ENCODE measurements at places on chromosomes 12 and 14.

- no peak for DNase-seq
Observed at GRCh38 chr12:115000038-115000437, 316.1 kb upstream of the TBX3 start.

GRCh38 chr14:56490379-56490778 is 89.2 kb upstream of the TMEM260 start:
- DNase-seq, result no peak

- no peak for DNase-seq
Observed at GRCh38 chr14:88210426-88210825, 112.6 kb downstream of the KCNK10 start.

DNA sequence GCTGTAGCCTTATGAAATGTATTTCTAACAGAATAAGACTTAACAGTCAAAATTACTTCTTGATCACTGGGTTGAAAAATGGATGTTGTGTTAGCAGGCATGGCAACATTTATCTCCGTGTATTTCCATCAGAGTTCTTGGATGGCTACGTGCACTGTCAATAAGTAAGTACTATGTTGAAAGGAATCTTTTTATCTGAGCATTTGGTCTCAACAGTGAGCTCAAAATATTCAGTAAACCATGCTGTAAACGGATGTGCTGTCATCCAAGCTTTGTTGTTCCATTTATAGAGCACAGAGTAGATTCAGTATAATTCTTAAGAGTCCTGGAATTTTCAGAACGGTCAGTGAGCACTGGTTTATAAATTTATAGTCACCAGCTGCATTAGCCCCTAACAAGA is 15.5 kb downstream of the SCAF11 start:
- no peak for DNase-seq

GRCh38 chr14:96119947-96120346 is 80.8 kb downstream of the C14orf132 start:
- no peak for DNase-seq

- DNase-seq, result no peak
Observed at GRCh38 chr12:2265461-2266167, 212.8 kb downstream of the CACNA1C start.

DNA sequence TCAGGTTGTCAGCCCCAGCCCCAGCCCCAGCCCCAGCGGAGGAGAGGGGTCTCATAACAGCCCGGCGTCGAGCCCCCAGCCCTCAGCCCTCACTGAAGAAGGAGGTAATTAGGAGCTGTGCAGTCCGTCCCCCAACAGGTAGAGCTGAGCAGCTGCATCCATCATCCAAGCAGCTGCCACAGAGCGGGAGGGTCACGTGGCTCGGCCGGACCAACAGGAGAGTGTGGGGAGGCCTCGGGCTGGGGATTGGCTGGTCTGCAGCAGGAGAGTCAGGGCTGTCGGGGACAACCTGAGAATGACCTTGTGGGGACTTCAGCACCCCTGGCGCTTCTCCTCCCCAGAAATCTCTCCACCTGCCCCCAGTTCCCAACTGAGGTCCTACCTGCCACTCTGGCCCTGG is 29.6 kb downstream of the SMUG1 start:
- DNase-seq, result no peak

DNA sequence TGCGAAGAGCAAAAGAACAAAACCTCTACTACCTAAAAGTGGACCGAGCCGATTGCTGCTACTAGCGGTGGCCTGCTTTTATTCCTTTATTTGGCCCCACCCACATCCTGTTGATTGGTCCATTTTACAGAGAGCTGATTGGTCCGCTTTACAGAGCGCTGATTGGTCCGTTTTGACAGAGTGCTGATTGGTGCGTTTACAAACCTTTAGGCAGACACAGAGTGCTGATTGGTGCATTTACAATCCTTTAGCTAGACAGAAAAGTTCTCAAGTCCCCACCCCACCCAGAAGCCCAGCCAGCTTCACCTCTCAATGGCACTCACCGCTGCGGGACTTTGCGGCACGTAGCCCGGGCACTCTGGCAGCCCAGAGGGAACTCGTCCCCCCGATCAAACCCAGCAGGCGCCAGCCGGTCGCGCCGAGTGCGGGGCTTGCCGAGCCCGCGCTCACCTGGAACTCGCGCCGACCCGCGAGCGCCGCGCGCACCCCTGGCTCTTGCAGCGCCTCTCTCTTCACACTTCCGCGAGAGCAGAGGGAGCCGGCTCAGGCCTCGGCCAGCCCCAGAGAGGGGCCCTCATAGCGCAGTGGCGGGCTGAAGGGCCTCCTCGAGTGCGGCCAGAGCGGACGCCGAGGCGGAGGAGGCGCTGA is 8.7 kb upstream of the FGD4 start:
- DNase-seq, result no peak

DNA sequence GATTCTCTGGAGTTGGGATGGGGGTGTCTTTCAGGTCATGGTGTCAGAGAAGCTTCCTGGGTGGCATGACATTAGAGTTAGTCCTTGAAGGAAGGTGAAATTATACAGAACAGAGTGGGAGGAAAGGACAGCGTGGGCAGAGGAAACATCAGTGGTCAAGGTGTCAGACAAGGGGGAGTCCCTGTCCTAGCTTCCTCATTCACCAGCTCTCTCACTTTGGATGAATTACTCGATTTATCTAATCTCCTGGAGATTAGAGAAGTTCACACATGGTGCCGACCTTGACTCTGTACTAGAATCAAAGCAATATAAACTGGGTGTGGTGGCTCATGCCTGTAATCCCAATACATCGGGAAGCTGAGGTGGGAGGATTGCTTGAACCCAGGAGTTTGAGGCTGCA is 492.9 kb downstream of the VRK1 start:
- no peak for DNase-seq

DNA sequence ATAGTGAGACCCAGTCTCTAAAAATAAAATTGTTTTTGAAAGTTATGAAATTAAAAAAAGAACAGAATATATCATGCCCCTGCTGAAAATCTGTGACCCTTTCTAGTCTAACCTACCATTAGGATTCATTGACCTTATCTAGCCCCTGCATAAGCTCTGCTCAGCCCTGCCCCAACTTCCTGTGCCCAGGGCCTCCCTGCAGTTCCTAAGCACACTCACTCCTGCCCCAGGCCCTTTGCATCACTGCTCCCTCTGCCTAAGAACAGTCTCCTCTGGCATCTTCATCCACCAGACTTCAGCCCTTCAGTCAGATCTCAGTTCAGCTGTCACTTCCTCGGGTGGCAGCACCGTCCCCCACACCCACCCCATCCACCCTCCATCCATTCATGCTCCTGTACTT is 55.4 kb downstream of the SCARB1 start:
- DNase-seq, result no peak

DNA sequence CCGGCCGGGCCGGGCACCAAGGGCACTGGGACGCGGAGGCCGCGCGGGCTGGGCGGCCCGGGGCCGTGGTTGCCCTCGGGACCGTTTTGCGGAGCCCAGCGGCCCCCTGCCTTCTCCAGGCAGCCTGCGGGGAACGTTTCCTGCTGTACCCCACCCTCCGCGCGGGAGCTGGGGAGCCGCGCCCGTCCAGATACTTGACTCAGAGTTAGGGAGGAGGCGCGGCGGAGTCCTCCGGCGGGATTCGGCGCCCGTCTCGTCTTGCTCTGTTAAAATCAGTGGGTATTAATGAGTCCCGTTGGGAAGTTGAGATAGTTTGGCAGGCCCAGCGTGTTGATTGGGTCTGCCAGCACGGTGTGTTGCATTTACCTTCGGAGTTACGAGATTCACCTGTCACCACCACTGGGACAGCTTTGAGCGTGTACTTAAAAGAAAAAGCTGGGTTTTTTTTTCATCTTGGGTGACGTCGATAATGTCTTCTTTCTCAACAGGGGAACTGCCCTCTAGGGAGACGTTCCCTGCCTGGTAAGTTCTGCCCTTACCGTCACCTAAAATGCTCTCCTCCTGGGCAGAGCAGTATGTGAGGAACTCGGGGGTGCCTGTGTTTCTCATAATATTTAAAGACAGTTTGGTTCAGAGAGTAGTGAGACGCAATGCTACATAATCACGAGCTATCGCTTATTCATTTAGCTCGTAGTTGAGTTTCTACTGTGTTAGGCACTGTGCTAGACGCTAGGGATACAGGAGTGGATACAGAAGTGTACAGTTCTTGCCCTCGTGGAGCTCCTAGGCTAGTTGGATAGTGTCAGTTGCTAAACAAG is 596 bp downstream of the DLST start:
- peak; percentile 17 for DNase-seq

DNA sequence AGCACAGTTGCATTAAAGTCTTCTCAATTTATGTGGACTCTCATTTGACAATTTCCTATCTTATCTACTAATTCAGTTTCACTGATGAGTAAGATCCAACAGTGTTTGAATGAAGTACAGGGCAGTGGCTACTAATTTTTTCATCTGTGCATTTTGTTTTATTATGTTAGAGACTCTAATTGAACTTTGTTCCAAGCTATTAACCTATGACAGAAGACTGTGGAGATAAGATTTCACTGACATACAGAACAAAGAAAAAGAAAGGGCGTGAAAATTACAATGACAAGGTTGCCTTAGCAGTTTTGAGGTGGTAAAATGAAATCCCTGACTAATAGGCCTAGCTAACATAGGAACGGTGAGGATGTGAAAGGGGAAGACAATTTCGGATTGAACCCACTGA is 153.2 kb upstream of the SOX5 start:
- no peak for DNase-seq

- no peak for DNase-seq
Observed at GRCh38 chr14:32038876-32039275, 38.2 kb upstream of the ARHGAP5 start.

- DNase-seq, result no peak
Observed at GRCh38 chr14:23145794-23146350, 26.8 kb upstream of the CEBPE start.

DNA sequence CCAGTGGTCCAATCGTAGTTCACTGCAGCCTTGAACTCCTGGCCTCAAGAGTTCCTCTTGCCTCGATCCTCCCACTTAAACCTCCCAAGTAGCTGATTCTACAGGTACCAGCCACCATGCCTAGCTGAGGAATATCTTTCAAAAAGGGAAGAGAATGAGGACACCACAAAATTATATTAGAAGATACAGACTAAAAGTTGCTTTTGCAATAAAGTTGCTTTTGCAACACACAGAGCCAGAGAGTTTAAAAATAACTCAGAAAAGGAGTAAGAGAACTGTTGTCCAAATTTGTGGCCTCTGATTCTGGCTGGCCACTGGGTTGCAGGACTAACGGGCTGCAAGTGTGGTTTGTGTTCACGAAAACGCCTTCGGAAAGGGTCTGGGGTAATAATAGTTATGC is 19.8 kb downstream of the TMEM253 start:
- no peak for DNase-seq

DNA sequence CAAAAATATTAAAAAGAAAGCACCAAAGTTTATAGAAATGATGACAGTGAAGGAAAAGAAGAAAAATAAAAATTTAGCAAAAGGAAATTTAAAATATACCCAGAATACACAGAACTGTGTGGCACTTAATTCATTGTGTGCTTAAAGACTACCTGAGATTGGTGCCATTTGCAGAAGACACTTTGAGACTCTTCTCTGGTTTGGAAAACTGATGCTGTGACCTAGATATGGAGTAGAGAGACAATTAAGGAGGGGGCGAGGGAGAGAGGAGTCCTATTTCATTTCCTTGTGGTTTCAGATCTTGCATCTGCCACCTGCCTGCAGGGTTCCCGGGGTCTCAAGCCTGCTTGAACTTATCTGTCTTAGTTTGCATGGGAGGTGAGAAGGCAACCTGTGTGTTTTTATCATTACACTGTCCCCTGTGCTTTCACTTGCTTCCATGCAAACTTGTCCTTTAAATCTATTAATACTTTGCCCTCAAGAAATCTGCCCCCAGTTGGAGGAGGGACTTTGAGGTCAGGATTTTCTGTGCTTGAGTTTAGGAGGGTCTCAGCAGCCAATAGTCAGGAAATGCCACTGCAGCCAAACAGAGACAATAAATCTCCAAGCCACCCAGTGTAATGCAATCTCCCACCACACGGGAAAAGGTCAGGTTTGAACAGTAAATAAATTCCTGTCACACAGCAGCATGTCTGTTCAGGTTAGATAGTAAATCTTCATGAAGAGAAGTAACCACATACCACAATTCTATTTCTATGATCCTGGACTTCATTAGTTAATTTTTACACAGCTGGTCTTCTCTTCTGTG is 119.4 kb downstream of the CAND1 start:
- DNase-seq, result no peak

- no peak for DNase-seq
Observed at GRCh38 chr14:61609191-61609843, 86.0 kb upstream of the HIF1A start.

DNA sequence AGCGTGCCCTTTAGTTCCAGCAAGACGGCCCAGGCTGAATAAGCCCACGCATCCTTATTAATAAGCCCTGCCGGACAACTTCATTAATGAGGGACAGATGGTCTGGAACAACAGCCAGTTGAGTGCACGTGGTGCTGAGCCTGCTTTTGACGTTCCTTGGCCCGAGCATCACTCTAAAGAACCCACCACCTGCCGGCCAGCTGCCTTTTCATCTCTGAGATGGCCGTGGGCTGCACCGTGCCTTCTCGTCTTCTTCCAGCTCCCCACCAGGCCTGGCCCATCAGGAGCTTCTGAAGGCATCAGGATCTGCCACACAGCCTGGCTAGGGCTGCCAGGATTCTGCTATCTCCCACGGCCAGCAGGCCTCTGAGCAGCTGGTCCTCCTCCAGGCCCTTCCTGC is 80.0 kb downstream of the AACS start:
- DNase-seq, result no peak

DNA sequence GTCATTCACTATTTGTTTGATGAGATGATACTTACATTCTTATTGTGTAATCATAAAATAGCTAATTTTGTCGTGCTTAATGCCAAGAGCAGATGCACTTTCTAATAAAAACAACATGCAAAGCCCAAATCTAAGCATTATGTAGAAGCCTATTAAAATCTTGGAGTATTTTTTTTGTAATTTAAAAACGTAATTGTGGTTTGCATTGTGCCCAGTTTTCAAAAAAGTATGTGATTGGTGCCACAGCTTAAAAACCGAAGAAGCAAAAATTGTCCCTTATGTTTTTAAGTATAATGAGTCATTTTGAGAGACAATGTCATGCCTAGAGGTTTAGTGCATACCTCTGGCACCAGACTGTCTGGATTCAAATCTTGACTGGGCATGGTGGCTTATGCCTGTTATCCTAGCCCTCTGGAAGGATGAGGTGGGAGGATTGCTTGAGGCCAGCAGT is 464.8 kb upstream of the RGS6 start:
- DNase-seq, result no peak

DNA sequence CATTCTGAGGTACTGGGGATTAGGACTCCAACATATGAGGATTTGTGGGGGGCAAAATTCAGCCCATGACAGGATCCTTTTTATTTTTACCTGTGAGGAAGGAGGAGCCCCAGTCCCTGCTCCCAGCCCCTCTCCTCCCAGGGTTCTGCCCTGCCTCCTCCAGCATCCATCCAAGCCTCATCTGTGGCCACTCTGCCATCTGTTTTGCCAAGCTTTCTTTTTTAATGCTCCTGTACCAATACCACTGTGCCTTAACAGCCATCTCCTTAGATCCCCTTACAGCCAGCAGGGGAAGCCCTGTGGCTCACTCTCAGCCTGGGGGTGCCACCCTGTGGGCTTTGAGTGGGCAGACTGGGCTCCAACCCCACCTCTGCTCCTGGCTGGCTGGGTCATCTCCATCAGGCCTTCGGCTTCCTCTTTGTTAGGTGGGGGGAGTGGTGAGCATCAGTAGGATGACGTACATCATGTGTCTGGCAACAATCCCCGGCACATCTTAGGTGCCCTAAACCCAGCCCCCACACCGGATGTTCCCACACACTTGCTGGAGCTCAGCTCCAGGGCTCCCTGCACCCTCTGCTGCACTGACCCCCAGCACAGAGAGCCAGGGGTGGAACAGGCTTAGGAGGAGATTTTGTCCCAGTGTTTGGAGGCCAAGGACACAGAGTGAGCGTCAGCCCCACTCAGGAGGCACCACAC is 40.2 kb downstream of the CYP46A1 start:
- DNase-seq, result no peak
